ENCODE measurements at places on chromosomes 1 and 21.

GRCh38 chr1:10865518-10866320 lies 69.3 kb upstream of the CASZ1 start:
- no peak for DNase-seq

- no peak for DNase-seq
Measured at GRCh38 chr1:165933446-165934170, 106.2 kb downstream of the UCK2 start.

- no peak for DNase-seq
Measured at GRCh38 chr21:15775981-15776380, 46.2 kb downstream of the USP25 start.

DNA sequence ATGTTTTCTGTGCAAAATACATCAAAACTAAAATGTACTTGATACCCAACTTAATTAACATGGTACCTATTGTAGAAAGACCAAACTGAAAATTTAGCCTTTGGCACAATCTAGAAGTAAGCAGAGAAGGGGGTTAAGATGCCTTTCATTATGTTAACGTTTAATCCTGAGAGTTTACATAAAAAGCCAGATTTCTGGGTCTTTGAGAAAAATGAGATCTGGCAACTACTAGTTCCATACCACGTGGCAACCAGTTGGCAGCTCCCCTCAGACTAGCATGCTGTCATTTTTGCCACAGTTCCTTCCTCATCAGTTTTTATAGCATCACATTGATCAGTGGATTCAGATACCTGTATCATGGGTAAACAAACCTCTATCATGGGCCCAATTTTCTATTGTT lies 1.5 kb downstream of the RO60 start:
- no peak for DNase-seq

- DNase-seq, result no peak
Measured at GRCh38 chr1:232856541-232856940, 51.3 kb downstream of the MAP10 start.

DNA sequence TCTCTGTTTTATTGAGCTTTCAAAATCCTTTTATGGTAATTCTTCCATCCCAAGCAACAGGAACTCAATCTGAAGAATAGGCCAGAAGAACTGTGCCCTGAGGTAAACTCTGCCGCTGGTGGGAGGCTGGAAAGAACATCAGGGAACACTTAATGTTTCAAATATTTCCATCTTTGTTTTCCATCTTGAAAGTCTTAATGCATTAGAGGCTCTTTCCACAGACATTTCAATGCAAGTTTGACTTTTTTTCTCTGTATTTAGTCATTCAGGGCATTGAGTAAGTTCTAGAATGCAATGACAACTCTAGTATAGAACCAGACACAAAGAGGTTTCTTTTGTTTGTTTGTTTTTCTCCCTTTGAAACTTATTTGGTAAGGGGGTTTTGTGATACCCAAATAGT lies 61.5 kb downstream of the KIAA0040 start:
- DNase-seq, result no peak

- DNase-seq, result no peak
Measured at GRCh38 chr1:110380672-110381283, 10.0 kb downstream of the SLC16A4 start.

GRCh38 chr21:36532769-36533467 lies 53.0 kb upstream of the CLDN14 start:
- no peak for DNase-seq

GRCh38 chr21:38126666-38127303 lies 130.0 kb upstream of the KCNJ15 start:
- DNase-seq, result peak; percentile 58

- DNase-seq, result no peak
Measured at GRCh38 chr1:96544831-96545221, 176.8 kb upstream of the PTBP2 start.

- DNase-seq, result no peak
Measured at GRCh38 chr1:15000030-15000429, 153.5 kb upstream of the TMEM51 start.

DNA sequence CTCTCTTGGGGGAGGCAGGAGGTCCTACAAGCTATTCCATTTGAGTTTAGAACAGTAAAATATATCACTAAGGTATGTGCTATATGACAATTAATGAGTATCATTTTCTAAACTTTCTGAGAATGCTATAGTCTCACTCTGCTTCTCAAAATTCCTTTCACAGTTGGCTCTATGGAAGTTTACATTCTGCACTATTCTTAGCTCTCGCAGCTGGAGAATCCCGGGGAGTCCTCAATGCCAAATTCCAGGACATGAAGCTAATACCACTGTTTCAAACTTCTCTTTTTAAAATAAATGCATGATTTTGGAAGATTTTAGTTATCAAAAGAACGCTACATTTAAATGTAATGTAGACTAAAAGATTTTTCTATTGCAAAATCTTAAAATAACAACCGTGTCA lies 22.4 kb upstream of the PALMD start:
- no peak for DNase-seq

- DNase-seq, result no peak
Measured at GRCh38 chr1:207006083-207006482, 26.5 kb downstream of the C1orf116 start.

DNA sequence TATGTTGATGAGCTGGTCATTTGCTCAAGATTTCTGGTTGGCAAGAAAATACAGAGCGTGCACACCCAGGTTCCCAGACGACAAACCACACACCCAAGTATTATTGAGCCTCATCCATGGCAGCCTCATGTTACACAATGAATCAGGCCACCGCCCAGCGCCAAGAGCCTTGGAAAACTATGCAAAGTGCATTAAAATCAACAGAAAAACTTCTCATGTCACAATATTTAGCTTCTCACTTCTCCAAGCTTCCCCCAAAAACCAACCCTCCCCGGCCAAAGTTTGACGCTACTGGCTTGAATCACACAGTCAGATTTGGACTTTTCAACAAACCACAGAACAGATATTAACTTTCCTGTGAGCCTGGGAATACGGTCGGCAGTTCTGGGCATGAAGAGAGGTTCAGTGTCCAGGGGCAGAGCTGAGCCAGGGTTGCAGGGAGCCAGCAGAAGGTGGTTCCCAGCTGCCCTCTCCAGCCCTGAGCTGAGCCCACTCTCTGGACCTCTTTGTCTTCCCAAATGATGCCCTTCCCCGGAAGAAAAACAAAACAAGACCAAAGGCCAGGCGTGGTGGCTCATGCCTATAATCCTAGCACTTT lies 71.1 kb downstream of the SETD4 start:
- no peak for DNase-seq

DNA sequence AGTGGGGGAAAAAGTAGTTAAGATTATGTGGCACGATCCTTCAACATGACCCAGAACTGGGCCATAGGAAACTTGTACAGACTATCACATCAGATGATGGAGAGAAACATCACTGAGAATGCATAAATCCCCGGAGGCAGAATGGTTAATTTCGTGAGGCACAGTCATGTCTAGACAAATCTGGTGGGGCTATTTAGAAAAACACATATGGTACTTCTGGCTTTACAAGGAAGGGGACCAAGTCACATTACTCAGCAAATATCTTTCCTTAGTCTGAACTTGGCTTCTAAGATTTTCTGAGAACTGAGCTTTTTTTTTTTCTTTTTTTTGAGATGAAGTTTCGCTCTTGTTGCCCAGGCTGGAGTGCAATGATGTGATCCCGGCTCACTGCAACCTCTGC lies 9.2 kb upstream of the UQCRHL start:
- no peak for DNase-seq

- DNase-seq, result no peak
Measured at GRCh38 chr1:220783453-220783852, 3.3 kb upstream of the MTARC1 start.

DNA sequence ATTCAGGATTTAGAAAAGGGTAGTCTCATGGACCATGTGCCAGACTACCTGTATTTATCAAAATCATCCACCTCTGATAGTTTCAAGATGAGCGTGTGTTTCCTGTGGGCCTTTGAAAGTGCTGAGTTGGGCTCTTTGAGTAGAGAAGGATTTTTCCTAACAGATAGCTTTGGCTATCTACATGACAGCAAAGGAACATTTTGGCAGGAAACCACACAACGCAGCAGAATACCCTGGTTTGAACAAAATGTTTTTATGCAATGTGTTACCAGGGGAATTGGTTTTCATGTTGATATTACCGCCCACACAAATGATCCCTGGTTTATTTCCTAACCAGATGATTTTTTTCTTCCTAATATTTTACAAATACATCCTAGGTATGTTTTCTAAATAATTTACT lies 431.4 kb downstream of the NEGR1 start:
- DNase-seq, result no peak

DNA sequence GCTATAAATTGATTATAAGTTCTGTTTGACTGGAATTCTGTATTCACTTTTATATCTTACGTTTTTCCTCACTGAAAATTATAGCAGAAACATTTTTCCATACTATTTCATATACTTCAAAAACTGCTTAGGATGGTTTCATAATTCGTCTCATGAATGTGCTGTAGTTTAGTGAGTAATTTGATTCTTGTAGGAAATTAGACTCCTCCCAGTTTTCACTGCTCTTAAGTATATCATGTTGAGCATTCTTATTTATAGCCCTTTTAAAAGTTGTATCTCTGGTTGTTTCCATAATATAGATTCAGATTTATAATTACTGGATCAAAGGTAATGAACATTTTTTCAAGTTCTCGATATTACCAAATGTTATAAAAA lies 250.6 kb downstream of the FMN2 start:
- no peak for DNase-seq

GRCh38 chr1:219703368-219703639 lies 90.4 kb upstream of the ZC3H11B start:
- DNase-seq, result no peak

DNA sequence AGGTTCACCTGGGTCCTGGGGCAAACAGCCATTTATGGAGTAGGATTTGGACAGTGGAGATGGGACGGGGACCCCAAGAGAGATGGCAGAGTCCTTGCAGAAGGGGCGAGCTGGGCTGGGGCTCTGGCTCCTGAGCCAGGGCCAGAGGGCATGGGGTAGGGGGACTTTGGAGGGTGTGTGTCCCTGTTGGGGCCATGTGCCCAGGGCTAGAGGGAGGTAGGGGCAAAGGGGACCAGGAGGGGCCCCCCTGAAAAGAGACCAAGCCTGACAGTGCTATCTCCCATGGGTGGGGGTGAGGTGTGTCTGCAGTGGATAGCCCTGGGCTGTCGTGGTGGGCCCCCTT lies 92.3 kb downstream of the TRIM11 start:
- DNase-seq, result no peak

DNA sequence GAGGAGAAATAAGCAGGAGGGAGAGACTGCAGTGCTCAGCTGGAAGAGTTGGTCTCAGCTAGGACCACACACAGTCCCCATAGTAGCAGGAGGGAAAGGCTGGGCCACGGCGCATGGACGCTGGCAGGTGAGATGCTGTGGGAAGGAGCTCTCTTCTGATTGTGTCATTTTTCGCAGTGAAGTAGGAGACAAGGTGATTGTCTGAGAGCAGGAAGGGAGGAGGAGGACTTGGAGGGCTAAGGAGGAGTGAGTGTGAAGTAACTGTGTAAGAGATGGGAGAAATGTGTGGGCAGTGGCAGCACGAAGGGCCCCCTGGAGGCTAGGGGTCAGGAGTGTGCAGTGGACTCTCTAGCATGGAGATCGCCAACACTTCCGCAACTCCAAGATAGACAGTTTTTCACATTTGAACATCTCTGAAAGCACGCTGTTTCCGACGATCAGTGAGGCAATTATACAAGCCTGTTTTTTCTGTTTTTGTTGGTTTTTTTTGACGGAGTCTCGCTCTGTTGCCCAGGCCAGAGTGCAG lies 26.4 kb upstream of the KCNC4 start:
- DNase-seq, result no peak

DNA sequence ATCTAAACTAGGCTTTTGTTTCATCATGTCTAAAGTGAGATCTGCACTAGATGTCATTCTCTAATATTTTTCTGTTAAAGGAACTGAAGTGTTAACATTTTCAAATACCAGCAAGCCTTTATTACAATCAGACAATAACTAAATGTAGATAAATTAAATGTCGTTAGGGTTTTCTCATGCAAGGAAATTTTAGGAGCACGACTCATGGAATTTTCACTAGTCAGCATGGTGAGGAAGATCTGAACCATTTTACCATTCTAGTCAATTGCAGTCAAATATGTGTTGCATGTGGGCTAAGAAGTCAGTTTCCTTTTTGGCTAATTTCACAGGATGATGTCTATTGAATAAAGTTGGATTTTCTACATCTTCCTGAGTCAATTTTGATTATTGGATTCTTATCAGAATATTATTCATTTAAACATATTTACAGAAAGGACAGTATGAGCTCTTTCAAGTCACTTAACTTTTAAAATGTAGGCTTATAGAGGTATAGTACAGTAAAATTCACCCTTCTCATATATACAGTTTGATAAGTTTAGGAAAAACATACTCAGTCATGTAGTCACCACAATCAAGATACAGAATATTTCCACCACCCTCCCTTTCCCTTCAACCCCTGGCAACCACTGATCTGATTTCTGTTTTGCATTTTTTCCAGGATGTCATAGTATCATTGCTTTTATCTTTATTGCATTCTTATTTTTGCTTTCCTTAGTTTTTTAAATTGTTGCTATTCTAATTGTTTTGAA lies 9.2 kb downstream of the GCSAML start:
- no peak for DNase-seq

- no peak for DNase-seq
Measured at GRCh38 chr1:177977141-177977540, 7.3 kb upstream of the SEC16B start.

- no peak for DNase-seq
Measured at GRCh38 chr21:37292941-37293340, 25.8 kb upstream of the VPS26C start.

DNA sequence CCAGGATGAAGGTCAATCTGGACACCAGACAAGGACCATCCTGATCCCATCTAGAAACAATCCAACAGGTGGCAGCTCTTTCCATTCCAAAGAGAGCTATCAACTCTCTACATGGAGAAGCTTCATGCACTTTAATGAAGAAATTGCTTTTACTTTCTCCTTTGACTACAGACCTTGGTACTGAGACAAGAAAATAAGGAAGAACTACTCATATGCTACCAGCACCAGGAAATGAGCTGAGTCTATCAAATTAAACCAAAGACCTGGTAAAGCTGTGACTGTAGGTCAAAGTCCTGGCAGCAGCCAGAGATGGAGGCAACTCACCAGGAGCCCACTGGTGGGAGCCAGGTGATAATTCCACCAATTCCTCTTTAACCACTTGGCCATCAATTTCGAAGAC lies 64.3 kb upstream of the LRRC8B start:
- no peak for DNase-seq

GRCh38 chr1:31297277-31298247 lies 730 bp downstream of the ZCCHC17 start:
- DNase-seq, result peak; percentile 4

DNA sequence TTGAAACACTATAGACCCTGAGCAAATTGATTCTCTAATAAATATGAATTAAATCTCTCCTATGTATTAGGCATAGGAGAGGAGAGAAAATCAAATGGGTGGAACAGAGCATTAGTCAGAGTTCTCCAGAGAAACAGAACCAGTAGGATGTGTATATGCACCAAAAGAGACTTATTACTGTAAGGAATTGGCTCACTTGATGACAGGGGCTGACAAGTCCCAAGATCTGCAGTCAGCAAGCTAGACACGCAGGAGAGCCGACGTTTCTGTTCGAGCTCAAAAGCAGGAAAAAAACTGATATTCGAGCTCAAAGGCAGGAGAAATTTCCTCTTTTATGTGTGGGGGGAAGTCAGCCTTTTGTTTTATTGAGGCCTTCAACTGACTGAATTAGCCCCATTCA lies 259.2 kb upstream of the KAZN start:
- no peak for DNase-seq
